ENCODE measurements at places on chromosomes 3 and 15.
A peak's percentile ranks its signal among the peaks of the same experiment; 100 is the strongest.

DNA sequence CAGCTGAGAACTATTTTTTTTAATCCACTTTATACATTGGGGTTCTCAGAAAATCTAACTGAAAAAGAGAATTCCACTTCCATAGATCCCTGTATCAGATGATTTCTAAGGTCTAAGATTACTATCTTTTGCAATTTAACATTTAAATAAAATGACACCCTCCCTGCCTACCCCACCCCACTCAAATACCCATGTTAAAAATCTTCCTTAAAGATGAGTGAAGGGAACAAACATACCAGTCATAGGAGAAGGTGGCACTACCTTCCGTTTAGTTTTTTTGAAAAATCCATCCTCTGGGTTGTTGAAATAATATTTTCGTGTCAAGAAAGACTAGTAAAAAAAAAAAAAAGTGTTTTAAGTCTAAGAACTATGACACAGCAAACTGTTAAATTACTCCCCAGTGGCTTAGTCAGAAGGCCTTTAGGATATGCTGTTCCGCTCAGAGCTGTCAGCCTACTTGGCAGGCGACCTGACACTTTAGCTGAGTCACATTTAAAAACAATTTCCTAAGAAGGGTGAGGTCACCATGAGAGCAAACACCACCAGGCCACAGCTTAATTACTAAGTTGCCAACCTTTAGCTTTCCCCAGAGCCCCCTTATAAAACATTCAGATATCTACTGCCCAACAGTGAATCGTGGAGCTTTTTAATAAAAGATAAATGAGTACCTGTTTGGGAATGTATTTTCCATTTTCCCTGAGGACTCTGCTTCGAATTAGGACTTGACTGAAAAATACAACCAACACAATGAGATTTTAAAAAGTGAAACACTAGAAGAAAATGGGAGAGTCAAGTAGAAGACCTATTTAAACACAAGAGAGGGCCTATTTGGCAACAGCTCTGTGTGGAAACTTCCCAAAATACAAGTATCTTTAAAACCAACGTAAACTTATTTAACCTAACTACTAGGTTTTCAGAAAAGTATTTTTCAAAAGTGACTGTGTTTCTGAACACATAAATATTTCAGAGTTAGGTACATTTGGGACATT lies 9.6 kb downstream of the EMC3 start:
- peak; percentile 94 for DNase-seq

GRCh38 chr3:64216274-64217147 lies 8.8 kb downstream of the PRICKLE2 start:
- no peak for DNase-seq

GRCh38 chr3:195356151-195357086 lies 85.5 kb upstream of the XXYLT1 start:
- no peak for DNase-seq

DNA sequence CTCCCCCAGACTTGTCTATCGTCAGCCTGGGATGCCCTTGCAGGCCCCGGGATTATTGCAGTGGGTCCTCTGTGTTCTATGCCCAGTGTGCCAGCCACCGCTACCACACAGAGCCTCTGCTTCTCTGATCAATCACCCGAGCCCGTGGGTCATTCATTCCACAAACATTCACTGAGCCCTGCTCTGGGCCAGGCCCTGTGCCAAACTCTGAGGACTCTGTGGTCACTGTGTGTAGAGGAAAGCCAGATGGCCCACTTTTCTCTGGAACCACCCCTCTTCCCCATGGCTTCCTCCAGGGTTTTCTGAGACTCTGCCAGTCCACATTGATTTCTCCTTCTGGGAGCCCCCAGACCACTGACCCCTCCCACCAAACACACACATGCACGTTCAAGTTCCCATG lies 55.5 kb downstream of the BSN start:
- no peak for DNase-seq

- no peak for DNase-seq
These were observed 308.7 kb downstream of the CHST2 start for GRCh38 chr3:143428294-143428693.

DNA sequence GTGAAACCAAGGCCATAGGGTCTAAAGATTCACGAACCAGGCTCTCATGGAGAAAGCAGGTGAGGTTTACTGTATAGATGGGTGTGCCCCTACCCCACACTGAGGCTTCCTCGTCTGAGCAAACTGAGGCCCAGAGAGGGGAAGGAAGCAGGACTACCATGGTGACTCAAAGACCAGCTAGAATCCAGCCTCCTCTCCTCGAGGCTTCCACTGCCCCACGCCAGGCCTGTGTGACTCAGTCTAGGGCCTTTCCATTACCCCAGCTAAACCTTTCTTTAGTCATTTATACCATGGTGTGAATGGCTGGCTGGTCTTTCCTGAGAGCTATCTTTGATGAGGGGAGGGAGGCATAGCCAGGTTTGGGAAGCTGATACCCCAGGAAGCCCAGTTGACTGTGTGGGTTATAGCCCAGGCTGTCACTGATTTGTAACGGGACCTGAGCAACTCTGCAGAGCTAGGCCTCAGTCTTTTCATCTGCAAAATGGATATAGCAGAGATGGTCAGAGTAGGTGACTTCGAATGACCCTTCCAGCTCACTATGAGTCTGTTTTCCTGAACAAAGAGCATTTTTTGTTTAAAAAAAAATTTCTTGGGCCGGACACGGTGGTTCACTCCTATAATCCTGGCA lies 3.0 kb upstream of the RHO start:
- no peak for DNase-seq

DNA sequence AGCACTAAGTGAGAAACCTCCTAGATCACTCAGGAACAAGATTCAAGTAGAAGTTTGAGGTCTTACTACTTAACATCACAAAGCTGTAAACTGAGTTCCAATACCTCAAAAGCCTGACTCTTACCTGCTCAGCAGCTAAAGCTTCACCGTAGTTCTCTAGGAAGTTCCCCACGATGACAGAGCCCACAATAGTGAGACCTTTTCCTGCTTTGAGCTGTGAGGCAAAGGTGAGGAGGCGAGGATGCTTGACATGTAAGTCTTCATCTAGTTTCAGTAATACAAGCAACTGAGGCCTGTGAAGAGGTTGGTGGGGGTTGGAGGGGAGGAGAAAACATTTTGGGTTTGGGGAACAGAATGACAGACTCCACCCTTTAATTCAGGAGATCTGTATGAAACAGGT lies 15.7 kb downstream of the EMC4 start:
- DNase-seq: no peak

DNA sequence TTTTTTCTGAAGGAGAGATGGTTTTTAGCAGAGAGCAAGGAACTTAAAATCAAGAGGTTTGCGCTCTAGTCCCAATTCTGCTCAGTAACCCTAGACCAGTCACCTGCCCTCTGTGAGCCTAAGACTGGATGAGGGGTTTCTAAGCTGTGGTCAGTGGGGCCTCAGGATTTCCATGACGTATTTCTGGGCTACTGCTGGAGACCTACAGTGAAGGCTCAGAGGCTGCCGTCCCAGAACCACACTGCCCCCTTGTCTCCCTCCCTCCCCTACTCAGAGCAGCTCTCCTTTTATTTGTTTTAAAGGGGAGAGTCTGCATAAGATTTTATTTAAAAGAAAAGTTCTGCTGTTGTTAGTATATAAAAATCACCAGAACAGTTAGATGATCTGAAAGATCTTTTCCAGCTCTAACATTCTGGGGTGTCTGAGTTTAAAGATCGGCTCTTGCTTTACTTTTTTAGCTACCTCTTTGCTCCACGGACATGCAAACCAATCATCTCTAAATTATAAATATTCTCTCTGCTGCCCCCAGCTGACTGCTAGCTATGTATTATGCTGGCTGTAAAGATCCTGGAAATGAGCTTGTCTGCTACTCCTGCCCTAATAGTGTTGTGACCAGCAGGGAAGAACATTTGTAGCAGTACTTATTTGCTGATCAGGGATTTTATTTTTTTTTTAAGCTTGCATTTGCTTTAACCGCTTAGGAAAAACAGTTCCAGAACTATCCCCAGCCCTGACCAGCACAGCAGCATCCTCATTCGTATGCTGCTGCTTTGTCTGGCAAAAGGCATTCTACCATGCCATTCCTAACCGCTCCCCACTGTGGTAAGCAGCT lies 28.6 kb upstream of the NDUFB4 start:
- DNase-seq: no peak

DNA sequence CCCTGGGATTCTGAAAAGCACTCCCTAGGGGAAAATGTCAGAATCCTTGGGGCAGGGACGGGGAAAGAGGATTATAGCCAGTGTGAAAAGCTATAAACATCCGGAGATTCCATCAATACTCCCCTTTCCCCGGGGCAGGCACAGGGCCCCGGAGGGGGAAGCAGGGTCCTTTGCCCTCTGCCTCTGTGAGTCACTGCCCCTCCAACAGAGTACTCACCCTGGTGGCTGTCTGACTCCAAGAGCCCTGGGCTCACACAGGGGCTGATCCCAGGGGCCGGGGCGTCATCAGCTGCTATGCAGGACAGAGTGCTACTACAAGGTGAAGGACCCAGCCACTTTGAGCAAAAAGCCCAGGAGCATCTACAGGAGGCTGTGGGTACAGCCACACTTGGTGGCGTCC lies 133.0 kb upstream of the PRR20G start:
- DNase-seq: no peak

- DNase-seq: no peak
These were observed 1.0 kb upstream of the RAB8B start for GRCh38 chr15:63188247-63188925.

GRCh38 chr3:140117096-140117526 lies 182.1 kb downstream of the CLSTN2 start:
- no peak for DNase-seq

DNA sequence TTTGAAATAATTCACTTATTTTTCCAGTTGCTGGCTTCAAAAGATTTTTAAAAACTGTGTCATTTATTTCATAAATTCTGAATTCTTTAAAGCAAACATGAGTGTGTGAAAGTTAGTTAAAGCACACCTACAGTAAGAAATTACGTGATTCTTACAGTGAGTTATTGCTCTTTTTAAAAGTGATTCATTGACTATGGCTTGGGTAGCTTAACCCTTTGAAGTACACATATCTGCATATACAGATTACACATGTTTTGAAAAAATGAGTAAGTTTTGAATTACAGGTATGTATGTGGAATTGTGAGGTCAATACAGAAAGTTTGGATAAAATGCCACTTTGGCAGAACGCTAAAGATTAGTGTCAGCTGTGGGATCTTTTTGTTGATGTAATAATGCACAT lies 64.5 kb upstream of the MBNL1 start:
- DNase-seq: no peak

DNA sequence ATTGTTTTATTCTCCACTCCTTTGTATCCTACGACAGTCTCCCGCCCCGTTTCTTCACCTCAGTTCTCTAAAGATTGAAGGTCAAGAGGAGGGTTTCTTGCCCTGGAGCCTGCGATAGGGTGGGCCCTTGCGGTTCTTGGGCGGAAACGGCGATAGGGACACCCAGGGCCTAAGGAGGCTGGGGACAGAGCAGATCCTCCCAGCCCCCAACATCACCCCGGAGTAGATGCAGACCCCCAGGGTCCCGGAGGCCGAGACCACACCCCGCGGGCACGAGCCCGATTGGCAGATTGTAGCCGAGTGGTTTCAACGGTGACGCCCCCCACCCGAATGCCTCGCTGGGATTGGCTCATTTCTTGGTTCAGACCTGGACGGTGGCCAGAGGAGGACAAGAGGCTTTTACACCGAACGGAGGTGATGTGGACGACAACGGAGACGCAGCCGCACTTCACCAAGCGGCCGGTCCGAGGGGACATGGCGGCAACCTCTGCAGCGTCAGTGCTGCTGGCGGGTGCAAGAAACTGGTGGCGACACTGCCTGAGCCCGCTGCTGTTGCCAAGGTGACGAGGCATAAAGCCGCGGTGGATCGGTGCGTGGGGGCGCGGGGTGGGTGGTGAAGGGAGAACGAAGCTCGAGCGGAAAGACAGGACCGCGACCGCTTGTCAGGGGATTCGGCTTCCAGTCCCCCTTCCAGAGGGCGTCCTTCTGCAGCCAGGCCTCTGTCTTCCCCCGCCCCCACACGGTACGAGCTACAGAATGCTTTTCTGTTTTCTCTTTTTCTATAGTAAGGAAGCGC lies 19.0 kb upstream of the MCF2L2 start:
- peak; percentile 46 for DNase-seq

DNA sequence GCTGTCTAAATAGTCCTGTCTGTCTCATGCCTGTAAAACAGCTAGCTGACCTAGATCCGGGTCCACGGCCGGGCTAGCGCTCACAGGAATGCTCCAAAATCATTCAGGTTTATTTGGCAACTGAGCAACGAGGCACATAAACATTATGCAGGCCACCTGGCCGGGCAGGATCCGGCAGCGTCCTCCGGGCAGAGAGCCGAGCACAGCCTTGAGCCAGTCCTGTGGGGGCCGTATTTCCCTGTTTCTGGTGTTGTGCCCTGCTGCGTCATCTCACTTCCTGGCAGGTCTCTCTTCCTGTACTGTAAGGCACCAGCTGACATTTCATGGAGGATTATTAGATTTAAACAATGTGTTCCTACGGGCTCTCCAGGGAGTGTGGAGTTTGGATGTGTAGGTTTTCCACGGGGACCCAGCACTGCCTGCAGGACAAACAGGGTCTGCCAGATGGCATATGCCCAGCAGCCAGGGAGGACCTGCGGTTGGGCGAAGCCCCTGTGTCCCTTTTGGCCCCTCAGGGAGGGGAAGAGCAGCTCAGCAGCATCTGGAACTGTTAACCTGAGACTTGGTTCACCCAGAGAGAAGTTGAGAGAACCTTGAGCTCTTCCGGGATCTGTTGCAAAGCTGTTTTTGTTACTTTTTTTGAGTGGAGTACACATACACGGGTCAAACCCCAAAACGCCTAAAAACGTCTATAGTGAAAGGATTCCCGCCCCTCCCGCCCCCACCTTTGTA lies 16.6 kb upstream of the LRRK1 start:
- peak; percentile 78 for DNase-seq

- DNase-seq: no peak
These were observed 82.3 kb downstream of the CHSY1 start for GRCh38 chr15:101169495-101170071.

DNA sequence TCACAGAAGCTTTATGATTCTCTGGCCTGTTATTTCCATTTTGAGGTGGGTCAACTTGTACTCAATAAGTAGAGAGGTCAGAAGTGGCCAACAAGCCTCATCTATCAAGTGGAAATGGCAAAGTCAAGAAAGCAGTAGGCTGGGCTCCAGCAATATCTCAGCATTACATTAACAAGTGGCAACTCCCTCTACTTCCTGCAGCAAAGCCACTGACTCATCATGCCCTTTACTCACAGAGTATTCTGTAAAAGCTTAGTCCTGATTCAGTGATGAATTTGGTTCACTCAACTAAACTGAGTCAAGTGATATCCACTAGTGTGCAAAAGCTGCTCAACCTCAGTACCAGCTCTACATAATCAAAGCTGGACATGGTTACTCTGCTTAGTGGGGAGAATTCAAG lies 954.6 kb downstream of the EPHA3 start:
- DNase-seq: peak; percentile 5

DNA sequence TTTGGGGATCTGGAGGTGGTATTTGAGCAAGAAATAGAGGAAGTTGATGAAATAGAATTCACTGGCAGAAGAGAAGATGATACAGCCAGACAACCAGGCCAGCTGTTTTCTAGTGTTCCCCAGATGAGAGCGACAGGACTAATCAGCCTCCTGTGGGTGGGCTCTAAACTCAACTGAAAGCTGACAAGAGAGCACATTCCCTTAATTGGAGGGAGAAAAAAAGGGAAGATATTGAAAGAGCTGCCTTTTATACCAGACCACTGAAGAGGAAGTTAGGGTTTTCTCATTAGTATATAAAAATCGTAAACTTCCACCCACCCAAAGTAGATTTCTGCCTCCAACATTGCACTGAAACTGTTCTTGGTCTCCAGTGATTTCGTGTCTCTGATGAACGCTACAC lies 6.5 kb upstream of the TM4SF19 start:
- no peak for DNase-seq

- no peak for DNase-seq
These were observed 21.5 kb downstream of the ZNF148 start for GRCh38 chr3:125353659-125354058.

Measured in retinal pigment epithelial cell (primary cell).